Stimulated activated CD4-positive, alpha-beta T cell treated with anti-CD3 and anti-CD28 coated beads, Interleukin-2, amount 100 ng/mL, for 24 hours (primary cell): ENCODE measurements at places on chromosomes 7 and 10.
A peak's percentile ranks its signal among the peaks of the same experiment; 100 is the strongest.

GRCh38 chr7:47553309-47553708 lies 28.6 kb downstream of the TNS3 start:
- no peak for DNase-seq

DNA sequence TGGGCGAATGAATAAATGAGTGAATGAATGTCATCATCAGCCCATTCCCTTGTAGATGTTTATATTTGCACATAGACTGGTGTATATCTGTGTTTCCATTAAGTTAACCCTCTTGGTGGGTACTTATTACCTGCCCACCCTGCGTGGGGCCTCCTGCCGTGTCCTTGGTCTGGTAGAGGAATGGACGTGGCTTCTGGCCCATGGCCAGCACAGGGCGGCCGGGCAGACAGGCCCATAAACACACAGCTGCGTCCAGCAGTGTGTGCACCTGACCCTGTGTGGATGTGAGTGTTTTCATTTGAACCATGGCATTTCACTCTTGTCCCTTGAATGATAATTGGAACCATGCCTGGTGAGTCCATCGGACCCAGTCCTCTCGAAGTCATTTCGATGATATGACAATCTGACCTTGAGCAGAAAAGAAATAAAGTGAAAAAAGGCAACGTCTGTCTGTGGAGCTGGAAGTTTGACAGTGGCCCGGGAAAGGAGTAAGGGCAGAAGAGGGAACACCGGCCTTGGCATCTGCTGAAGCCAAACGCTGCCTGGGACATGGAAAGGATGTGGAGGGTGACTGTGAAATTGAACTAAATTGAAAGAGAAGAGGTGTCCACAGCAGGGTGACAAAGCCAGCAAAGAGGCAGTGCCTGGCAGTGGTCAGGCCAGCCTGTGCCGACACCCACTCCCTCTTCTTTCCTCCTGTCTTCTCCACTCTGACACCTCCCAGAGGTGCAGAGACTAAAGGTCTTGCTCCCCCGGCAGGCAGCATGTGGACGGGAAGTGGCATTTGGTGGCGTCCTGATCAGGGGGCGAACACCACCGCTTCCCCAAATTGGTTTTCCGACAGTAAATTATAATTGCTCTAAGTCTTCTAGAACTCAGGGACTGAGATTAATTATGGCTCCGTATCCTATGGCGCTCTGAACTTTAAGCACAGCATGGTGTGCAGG lies 199.0 kb upstream of the ZMIZ1 start:
- peak; percentile 9 for DNase-seq

DNA sequence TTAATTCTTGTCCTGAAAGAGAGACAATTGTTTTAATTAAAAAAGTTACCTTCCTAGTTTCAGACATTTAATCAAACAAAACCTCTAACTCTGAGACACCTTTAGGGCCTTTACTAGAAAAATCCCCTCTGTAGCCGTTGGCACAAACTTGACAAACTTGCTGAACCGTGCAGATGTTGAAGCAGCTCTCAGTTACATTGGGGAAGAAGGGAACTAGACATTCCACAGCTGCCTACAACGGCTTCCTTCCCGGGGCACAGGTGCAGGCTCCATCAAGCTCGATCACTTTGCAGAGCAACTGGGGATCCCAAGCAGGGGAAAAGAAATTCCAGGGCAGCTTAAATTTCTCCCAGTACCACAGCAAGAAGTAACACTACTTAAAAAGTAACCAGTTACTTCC lies 141.3 kb downstream of the SKAP2 start:
- DNase-seq = no peak

- no peak for DNase-seq
These were observed 61.5 kb upstream of the GDF10 start for GRCh38 chr10:47238331-47239095.
